ENCODE measurements at places on chromosomes 16 and 17. TPM values are rescaled to one million over a fixed set of nuclear protein-coding genes. Genes with fewer than 3 reads are reported as not detected.
A peak's percentile ranks its signal among the peaks of the same experiment; 100 is the strongest.

DNA sequence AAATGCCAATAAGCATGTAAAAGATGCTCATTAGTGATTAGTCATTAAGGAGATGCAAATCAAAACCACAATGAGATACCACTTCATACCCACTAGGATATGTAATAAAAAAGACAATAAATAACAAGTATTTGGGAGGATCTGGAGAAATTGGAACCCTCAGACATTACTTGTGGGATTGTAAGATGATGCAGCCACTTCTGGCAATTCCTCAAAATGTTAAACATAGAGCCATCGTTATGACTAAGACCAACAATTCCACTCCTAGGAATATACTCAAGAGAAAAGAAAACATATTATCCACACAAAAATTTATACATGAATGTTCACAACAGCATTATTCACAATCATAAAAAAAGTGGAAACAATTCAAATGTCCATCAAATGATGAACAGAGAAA lies 336.2 kb upstream of the PMFBP1 start:
- DNase-seq, result no peak

RPL38 gene
- 575 TPM for total RNA-seq

ARHGDIG gene
- total RNA-seq, result 2.8 TPM

DNA sequence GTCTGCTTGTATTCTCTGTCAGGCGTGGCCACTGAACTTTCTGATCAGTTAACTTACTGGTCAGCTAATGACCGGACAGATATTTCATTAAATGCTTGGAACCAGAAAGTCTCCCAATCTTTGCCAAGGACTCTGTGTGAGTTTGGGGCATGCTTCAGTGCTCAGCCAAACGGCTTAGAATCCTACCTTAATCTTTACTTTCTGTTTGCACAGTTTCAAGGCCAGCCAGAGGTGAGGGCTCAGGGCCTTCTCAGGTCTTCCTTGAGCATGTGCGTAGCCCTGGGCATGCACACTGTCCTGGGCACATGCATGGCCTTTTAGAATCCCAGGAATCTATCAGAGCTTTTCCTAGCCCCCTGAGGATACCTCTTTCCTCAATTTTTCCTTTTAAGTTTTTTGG lies 230.1 kb downstream of the RAB11FIP4 start:
- DNase-seq, result no peak

- DNase-seq, result no peak
Measured at GRCh38 chr17:44900894-44901293, 1.6 kb upstream of the EFTUD2 start.

PRCD gene
- total RNA-seq, result 2.7 TPM

DNA sequence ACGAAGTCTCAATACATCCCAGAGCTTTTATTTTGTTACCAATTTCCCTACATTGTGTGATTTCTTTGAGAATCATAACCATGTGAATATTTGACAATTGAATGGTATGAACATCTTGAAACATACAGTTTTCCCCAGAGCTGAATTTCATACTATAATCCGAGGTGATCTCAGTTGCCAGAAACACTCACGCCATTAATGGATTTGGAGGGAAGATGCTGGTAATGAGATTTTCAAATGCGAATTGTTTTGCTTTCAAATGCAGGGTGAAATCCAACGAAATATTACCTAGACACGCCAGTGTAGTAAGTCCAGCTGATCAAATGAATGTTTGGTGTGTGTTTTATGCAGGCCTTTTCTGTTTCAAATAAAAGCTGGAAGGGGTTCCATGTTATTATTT lies 277.8 kb upstream of the CDH5 start:
- no peak for DNase-seq

GRCh38 chr17:48045316-48046001 lies 2.7 kb upstream of the NFE2L1 start:
- DNase-seq, result peak; percentile 43

- no peak for DNase-seq
Measured at GRCh38 chr16:65790768-65791167, 575.7 kb upstream of the CDH5 start.

- no peak for DNase-seq
Measured at GRCh38 chr16:58515871-58516767, 802 bp downstream of the SETD6 start.

DNA sequence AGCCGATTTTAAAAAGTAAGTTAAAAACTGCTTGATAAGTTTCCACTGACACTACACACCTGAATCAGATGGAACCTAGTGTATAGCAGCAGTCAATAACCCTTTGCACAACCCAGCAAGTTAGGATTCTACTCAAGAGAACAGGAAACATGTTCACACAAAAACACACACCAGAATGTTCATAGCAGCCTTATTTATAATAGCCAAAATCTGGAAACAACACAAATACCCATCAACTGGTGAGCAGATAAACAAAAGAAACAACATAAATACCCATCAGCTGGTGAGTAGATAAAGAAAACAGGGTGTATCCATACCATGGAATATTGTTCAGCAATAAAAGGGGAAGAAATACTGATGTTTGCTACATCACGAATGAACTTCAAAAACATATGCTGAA lies 2.7 kb upstream of the CDH11 start:
- no peak for DNase-seq

DNA sequence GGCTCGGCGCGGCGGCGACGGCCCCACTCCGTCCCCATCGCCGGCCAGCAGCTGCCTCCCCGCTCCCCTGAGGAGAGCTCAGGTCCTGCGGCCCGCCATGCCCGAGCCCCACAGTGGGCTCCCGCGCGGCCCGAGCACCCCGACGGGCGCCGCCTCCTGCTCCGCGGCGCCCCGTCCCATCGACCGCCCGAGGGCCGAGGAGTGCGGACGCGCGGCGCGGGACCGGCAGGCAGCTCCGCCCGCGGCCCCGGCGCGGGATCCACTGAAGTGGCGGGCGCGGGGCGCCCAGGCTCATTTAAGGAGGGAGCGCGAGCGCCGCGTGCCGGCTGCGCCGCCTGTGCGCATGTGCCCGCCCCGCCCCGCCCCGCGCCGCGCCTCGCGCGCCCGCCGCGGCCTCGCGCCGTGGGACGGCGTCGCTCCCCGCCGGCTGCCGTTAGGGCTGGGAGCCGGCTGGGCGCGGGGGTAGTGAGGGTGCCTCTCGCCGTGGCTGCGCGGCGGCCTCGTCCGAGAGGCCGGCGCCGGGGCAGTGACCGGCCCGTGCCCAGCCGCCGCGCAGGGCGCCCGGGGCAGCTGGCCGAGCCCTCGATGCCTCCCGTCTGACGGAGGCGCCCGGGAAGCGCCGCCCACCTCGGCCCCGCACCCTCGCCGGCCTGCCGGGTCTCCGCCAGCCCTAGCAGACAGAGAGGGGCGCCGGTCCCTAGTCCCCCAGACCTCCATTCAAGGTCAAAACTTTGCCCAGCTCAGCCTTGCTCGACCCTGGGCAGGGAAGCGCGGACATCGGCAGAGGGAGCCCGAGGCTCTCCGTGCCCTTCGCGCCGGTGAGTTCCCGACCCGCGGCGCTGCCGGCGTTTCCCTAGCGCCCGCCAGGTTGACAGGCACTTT lies at the start of gene NETO2:
NETO2 (minus strand) TSS at position 269 of the 882 bp plus-strand sequence. CDS start 333 bp downstream, outside the sequence.
- peak; percentile 80 for DNase-seq

GRCh38 chr17:75003070-75003956 lies 9.2 kb upstream of the MRPL58 start:
- no peak for DNase-seq

DNA sequence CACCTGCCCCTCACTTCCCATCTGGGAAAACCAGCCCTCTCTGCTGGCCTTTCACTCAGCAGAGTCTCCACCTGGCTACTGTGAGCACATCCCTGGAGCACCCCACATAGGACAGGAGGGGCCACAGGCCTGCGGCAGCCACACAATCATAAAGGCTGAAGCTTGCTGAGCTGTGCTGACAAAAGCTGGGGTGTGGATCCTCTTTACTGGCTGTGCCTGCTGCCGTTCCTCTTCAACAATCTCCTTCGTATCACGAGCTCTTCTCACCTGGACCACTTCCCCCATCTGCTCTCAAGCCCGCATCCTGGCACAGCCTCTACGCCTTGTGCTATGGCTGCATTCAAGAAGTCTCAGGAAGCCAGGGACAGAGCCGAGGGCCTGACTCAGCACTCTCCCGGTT lies 86.1 kb downstream of the ZNF778 start:
- no peak for DNase-seq

GRCh38 chr17:74840989-74841666 lies 18.6 kb downstream of the GRIN2C start:
- DNase-seq, result peak; percentile 83

- DNase-seq, result no peak
Measured at GRCh38 chr17:31511195-31511578, 119.7 kb downstream of the RAB11FIP4 start.

DNA sequence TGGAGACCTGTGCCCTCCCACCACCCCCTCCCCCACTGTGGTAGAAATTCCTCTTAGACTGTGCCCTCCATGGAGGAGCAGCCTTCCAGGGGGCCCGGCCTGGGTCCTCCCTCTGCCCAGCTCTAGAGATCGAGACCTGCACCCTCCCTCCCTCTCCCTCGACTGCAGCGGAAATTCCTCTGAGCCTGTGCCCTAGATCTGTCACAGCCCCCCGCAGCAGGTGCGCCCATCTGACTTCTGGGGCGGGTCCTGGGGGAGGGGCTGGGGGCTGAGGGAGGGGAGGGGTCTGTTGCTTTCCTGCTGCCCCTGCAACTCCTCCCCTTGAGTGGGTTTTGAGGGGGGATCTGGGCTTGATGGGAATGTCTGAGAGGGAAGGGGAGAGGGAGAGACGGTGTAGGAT lies 177.8 kb upstream of the GSE1 start:
- DNase-seq, result no peak

DNA sequence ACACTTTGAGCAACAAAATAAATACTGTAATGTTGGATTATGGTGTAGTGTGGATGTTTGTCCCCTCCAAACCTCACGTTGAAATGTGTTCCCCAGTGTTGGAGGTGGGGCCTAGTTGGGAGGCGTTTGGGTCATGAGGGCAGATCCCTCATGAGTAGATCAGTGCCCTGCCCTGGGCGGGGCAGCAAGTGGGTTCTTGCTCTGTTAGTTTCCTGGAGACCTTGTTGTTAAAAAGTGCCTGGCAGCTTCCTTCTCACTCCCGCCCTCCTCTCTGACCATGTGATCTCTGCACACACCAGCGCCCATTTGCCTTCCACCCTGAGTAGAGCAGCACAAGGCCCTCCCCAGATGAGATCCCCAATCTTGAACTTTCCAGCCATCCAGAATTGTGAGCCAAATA lies 67.7 kb downstream of the MPRIP start:
- DNase-seq, result no peak

DNA sequence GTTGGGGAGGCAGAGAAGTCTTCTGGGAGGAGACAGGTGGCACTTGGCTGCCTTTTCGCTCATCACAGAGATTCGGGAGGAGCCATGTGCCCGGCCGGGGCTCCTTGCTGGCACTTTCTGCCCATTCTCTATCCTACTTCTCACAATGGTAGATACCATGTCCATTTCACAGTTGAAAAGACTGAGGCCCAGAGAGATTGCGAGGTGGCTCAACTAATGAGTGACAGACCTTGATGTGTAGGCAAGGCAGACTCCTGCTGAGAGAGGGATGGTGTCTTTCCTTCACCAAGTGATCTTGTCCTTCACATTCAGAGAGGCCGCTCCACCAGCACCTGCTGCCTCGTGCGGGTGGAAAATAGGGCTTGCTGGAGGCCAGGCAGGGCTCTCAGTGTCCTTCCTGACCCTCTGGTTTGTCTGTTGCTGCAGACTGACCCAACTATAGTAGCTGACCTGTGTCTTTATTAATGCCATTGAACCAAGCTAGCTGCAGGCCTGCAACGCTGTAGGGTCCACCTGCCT lies 42.1 kb downstream of the MPRIP start:
- DNase-seq, result peak; percentile 70

- no peak for DNase-seq
Measured at GRCh38 chr17:57035971-57036481, 49.0 kb upstream of the AKAP1 start.

MRPL10 gene
- total RNA-seq, result 55.5 TPM

DNA sequence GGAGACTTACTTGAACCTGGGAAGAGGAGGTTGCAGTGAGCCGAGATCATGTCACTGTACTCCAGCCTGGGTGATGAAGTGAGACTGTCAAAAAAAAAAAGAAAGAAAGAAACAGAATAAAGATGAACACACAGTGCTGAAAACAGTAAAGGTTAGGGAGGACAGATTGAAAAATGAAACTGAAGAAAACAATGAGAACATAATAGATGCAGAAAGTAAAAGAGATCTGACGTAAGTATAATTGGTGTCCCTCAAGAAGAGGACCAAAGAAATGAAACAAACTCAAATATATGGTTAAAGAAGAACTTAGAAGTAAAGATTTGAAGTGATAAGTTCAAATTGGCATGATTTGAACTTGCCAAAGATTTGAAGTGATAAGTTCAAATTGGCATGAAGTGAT lies 7.1 kb downstream of the DCAF7 start:
- no peak for DNase-seq

KCNJ16 gene
- total RNA-seq, result not detected

GRCh38 chr16:58201163-58201562 lies 3.3 kb upstream of the CSNK2A2 start:
- DNase-seq, result no peak

LPCAT2 gene
- total RNA-seq, result 8.5 TPM

Data from cardiac septum (tissue), 1 donor.